ENCODE measurements at places on chromosomes 7 and 10.

DNA sequence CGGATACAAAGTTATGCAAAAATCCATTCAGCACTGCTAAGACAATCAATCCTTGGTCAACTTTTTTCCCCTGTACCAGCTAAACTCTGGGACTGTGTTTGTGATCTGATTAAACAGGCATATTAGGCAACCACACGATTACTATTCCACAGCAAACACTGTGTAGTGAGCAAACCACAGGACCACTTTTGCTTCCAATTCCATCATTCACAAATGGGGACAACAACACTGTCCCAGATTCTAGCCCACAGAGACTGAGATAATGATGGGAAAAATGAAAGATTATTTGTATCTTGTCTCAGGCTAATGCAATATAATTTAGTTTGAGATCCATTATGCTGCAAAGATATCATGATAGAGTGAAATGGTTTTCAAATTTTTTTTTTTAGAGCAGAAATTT, 163.7 kb upstream of the AOAH start:
- no peak for DNase-seq

- no peak for DNase-seq
Observed at GRCh38 chr7:135856356-135857144, 107.9 kb upstream of the FAM180A start.

- no peak for DNase-seq
Observed at GRCh38 chr10:32004161-32004591, 52.0 kb downstream of the KIF5B start.

DNA sequence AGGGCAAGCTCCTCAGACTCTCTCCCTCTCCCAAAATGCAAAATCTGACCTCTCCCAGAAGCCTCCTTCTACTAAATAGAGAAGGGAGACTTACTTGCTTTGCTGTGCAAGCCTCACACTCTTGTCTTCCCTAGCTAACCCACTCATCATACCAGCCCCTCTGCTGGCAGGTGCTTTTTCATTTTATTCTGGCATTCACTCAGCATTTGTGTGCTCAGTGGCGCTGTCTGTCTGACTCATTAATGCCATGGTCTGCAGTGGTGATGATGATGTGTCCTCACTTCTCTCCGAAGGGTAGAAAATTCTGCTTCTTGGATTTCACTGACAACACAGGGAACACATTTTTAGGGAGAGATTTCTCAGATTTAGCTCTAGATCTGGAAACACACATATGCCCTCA, 22.0 kb upstream of the BTRC start:
- DNase-seq: no peak

GRCh38 chr7:24129597-24129996, 154.4 kb upstream of the NPY start:
- peak; percentile 32 for DNase-seq

DNA sequence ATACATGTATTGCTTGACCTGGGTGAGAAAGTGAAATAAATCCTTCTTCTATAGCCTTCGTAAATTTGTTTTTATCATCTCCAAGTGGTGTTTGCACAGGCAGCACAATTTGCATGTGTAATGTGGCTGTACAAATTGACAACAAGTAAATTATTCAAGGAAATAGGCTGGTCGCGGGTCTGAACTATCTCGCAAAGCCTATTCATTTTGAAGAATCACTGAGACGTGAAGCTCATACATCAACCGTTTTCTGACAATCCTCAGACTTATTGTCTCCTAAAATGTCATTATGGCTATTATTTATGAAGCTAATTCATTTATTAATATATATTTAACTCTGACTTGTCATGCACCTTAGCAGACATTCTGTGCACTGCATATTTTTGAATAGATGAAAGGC, 16.2 kb upstream of the FAM204A start:
- no peak for DNase-seq
